ENCODE measurements at places on chromosomes 4 and X.

GRCh38 chr4:80507077-80507476, 171.5 kb downstream of the CFAP299 start:
- no peak for DNase-seq

GRCh38 chrX:120456973-120457372, 12.1 kb downstream of the LAMP2 start:
- no peak for DNase-seq

DNA sequence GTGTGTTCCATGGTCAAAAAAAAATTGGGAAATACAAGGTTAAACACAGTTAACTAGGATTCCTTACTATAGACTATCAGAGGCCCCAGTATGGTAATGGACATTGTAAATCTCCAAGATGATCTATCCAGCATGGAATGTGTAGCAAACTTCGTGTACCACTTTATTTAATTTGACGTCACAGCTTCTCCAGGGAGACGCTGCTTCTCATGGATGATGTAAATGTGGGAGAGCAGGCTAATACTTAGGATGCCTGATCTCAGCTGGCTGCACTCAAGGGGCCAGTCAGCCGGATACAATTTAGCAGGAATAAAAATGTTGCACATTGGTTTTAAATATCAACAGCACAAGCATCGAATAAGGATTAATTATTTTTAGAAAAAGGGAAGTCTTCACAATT, 111.7 kb upstream of the HPF1 start:
- DNase-seq, result no peak

GRCh38 chrX:17860811-17861488, at the start of gene RAI2:
Gene RAI2, minus strand, starts transcription at chrX:17861298. Its CDS starts 59,288 bp downstream, at chrX:17802010.
- no peak for DNase-seq

- DNase-seq, result no peak
These were observed 315.8 kb downstream of the MID1IP1 start for GRCh38 chrX:39117101-39117500.

DNA sequence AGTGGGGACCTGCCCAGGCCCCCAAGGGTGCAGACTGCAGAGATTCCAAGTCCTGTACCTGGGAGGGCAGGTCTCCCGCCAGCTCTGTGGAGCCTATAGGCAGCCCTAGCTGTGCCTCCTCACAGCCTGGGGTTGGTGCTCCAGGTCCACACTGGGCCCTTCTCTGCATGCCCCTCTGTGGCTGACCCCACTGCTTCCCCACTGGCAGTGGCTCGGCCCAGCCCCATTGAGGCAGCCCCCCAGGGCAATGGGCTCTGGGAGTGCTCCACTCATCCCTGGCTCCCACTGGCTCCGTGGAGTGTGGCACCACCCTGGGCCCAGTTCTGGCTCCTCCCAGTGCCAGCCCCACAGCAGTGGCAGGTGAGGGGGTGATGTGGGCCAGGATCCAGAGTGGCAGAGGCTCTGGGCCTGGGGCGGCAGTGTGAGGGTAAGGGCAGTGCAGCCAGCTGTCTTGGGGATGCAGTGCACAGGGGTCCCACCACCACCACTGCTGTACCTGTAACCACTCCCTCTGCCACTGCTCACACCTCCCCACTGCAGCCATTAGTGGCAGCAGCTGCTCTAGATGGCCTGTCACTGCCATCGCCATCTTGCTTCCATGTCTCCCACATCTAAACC, 312.2 kb downstream of the GPM6A start:
- no peak for DNase-seq

- no peak for DNase-seq
These were observed 178.4 kb upstream of the BMP3 start for GRCh38 chr4:80852061-80852460.

Data from NCI-H1092 treated with DMSO at 0.1 percent for 48 hours (cell line).